Ureter (tissue), 1 donor: ENCODE measurements at places on chromosomes 7 and 10.

GRCh38 chr7:27064159-27064558 lies 31.6 kb downstream of the HOXA1 start:
- no peak for DNase-seq

DNA sequence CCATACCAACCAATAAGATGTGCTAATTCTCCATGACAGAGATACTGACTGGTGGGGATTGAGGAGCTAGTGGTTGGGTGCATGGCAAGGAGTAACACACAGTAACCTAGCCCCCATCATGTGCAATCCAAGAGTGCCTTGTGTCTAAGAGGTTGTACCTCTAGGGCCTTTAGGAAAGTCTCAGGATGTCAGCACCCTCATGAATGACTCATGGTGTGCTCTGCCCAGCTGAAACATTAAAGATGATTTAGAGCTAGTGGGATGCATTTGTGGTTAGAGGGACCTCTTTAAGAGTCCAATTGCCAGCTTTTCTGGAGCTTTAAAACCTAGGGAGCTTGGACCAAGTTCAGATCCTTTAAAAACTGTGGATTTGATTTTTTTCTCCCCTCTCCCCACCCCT lies 181.1 kb downstream of the HERPUD2 start:
- DNase-seq, result no peak

GRCh38 chr10:1530871-1531517 lies 206.3 kb downstream of the ADARB2 start:
- DNase-seq, result no peak

DNA sequence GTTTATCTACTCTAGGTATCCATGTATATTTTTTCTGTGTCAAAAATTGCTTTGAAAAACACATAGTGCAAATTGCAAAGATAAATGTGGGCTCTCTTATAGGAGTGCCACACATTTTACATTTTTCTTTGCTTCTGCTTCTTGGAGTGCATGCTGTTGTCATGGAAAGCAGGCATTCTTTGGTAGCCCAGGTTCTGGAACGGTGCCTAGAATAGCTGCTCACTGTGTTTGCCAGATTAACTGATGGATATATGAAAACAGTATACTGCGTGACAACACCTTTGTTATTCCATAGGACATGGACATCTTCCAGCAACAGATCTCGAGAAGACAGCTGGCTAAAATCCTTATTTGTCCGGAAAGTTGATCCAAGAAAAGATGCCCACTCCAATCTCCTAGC lies 13.4 kb downstream of the NIPSNAP2 start:
- DNase-seq, result no peak

GRCh38 chr7:46786221-46786954 lies 795.5 kb downstream of the TNS3 start:
- DNase-seq, result no peak
